ENCODE measurements at places on chromosomes 2 and 18.

DNA sequence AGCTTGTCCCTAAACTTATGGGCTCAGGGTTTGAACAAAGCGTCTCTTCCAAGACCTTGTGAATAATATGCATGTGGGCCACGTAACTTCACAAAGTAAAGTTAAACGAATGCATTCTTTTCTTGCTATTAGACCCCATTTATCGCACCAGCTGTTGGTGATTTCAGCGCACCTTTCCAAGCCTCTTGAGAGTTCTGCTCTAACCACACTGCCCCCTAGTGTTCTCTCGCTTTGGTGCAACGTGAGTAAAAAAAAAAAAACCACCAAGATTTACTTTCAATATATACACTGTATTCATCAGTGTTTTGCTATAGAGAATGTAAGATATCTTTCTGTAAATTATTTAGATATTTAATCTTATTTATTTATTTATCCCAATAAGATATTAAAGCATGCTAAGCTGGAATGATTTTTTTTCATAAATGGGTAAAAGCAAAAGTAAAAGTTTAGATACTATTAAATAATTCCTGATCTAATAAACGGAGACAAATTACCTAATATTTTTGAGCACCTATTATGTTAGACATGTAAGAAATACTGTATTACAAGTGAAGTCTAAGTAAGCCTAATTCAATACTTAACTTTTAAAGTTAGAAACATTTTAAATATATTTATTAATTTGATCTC, 459.5 kb downstream of the DLGAP1 start:
- peak; percentile 20 for DNase-seq

DNA sequence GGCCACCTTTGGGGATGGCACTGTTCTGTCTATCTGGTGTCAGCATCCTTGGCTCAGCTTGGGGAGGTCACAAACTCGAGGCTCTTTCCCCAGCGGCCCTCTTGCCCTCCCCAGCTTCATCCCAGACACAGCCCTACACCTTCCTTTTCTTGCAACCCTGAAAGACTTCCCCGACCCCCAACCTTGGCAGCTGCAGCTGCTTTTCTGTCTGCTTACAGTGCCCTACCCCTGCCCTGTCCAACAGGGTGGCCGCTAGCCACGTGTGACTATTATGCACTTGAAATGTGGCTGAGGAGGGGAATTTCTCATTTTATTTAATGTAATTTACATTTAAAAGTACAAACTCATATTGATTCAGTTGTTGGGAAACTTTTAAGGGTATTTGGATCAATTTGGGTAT, 41.3 kb downstream of the NGEF start:
- DNase-seq, result no peak

DNA sequence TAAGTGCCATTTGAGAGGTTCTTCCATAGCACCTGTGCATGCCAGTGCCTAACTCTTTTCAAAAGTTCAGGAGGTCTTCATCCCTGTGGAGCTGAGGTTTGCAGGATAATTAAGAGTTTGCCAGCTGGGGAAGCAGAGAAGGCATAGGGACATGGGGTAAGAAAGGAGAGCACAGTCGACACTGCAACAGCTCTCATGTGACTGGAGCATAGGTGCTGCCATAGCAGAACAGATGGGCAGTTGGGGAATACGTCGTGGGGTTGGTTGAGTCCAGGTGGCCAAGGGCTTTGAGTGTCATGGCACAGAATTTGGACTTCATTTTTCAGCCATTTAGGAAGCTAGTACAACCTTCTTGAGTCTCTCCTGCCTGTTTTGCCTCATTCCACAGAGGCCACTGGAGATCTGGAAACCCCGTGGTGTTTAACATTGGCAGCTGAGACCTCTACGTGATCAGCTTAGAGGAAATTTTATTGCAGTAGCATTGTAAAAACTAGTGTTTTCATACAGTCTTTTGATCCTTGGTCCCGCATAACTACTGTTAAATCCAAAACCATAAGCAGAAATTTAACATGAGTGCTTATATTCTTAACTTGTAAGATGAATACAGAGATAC, 65.1 kb downstream of the CRIM1 start:
- DNase-seq, result no peak

DNA sequence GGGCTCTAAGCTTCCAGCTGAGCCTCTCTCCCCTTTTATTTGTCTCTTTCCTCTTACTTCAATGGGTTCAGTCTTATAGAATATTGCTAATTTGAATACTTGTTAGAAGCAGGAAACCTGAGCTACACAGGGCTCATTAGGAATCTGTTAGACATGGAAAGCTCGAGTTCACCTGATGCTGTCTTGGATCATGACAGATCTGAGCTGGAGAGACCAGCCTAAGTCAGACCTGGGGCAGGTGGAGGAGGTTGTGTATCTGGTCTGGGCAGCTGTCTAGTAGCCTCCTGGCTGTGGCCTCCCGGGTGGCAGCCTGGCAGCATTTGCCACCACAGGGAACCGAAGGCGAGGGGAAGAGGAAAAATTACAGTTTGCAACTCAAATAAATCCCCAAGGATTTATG, 185.9 kb downstream of the ICOS start:
- no peak for DNase-seq

DNA sequence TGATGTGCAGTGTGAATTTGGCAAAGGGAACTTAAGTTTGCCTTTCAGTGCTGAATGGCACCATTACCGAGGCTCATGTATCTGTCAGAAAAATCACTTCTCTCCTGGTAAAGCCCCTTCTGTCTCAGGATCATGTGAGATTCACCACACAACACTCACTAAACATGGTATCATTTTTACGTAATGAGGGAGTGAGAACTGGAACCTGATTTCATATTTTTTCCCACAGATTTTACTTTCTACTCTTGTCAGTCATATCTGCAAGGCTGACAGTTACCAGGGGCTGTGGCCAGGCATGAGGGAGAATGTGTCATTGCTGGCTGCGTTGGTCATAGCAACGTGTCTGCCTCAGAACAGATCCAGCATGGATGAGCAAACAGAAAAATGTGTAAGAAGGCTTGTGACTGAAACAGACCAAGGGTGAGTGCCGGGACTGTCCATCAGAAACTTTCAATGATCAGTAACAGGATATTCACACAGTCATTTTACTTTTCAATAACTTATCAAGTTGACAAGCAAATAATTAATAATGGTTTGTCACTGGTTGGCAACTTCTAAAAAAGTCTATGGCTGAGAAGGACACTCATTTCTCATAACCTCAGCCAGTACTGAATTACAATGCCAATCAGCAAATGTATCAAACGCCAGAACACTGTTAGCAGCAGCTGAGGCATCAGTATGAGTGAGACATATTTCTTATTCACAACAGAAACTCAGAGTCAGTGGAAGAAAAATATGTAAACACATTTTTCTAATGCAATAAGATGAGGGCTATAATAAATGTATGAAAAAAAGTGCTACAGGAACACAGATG, 100.5 kb downstream of the CDC42EP3 start:
- DNase-seq, result no peak

GRCh38 chr2:72278046-72278445, 130.4 kb upstream of the CYP26B1 start:
- no peak for DNase-seq

DNA sequence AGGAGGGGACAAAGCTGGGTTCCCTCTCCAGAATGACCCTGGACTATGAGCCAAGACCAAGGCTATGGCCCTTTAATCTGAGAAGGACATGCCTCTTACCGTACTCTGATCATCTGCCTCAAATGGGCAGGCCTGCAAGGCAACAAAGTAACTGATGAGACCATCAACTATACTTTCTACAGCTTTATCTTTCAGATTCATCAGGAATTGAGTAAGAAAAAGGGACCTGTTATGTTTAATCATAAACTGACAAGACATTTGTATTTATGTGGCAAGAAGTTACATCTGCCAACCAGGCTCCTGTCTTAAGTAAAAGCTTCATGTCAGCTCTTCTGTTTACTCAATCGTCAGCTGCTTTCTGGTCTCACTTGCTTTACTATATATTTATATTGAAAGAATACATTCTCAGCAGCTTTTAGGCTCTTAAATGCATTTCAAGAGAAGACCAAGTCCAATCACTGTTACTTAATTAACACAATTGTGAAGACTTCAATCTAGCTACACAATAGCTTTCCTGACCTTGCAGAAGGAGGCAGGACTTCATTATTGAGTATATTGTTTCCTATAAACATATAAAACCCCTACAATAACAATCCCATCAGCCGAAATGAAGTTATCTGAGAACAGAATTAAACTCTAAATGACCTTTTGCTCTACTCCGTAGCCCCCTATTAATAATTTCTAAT, 163.8 kb downstream of the ETAA1 start:
- DNase-seq, result no peak

DNA sequence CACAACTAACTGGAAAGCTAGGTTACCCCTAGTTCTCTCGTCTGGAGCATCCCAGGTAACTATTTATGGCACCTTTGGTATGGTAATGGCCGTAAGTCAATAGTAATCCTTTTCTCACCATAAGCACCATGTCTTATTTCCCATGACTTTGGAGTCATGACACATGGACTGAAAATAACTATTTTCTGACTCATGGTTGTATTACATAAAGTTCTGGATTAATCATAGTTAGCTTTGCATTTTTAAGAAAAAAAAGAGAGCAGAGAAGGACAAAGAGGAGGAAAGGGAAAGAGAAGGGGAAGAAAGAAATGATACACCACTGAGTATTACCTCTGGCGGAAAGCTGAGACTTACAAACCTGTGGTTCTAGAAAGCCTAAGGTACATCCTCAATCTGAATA, 99.3 kb downstream of the BIN1 start:
- no peak for DNase-seq

DNA sequence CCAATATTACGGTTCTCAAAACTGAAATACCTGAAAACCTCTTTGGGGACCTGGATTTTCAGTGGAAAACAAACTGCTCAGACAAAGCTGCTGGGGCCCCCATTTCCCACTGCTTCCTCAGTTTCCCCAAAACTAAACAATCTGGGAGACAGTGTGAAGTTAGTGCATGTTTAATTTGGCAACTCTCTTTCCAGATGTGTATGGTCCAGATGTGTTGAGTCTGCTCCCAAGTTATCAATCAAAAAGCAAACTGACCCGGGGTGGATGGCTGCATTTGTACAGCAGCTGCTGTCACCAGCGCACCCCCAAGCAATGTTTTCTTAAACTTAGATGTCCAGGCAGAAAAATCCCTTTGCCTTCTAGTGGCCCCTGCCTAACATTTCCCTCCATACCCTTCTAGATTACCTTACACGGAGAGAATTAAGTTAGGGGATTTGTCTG, 136.9 kb downstream of the COPS8 start:
- DNase-seq, result no peak

GRCh38 chr2:239816576-239817467, 208.3 kb downstream of the NDUFA10 start:
- no peak for DNase-seq

DNA sequence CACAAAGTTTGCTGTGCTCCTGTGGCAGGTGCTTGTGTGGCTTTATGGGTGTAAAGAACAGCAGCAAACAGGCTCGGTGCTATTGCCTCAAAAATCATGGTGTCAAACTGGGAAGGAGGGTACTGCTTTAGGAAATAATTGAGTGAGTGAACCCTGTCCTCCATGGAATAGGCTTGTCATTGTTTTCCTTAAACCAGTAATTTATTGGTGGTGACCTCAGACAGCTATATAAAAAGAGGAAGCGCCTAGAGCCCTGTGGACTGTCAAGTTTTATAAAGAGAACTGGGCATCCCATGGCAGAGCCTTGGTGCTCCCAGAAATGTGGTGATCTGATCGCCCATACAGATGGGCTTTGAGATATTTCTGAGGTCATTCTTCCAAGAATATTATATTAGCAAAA, 4.7 kb upstream of the CXCR4 start:
- DNase-seq, result no peak

DNA sequence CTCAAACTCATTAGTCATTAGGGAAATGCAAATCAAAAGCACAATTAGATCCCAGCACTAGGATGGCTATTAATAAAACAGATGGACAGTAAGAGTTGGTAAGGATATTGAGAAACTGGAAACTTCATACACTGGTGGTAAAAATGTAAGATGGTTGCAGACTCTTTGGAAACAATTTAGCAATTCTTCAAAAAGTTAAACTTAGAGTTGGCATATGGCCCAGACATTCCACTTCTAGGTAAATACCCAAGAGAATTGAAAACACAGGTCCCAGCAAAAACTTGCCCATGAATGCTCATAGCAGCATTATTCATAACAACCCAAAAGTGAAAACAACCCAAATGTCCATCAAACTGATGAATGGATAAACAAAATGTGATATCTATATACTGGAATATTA, 84.9 kb upstream of the ZFP36L2 start:
- DNase-seq, result no peak

DNA sequence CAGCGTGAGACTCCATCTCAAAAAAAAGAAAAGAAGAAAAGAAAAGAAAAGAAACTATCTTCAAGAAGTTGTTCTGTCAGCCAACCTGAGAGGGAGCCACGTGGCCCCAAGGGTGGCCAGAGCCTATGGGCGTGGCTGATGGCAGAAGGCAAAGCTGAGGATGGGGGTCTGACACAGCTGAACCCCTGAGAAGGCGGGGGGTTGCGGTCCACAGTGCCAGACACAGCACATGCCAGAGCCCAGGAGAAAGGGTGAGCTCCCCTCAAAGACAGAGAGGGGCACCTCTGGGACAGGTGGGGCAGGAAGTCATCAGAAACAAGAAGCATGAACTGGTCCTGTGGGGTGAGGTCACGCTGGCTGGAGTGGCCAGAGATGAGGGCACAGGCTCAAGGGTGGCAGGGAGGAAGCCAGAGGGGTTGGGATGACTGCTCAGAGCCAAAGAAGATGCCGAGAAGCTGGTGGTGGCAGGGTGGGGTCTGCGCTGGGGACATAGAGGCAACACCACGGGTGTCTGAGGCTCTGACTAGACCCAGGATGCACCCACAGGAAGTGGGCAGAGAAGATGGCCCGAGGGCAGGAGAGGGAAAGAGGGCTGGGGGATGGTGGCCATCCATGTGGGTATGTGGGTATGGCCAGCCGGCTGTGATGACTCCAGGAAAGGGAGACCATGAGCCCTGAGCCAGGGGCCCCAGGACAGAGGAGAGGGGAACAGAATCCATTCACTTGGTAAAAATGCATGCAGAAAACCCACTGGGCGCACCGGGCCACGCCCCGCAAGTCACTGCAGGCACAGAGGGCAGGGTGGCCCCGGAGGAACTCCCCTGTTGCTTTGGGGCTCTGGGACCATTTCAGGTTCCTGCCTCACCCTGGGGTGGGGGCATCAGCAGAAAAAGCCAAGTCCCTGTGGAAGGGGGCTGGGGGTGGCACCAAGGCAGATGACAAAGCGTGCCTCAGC, 8.4 kb downstream of the KIF1A start:
- no peak for DNase-seq

GRCh38 chr18:24219561-24220317, 80.9 kb downstream of the CABYR start:
- DNase-seq, result no peak

DNA sequence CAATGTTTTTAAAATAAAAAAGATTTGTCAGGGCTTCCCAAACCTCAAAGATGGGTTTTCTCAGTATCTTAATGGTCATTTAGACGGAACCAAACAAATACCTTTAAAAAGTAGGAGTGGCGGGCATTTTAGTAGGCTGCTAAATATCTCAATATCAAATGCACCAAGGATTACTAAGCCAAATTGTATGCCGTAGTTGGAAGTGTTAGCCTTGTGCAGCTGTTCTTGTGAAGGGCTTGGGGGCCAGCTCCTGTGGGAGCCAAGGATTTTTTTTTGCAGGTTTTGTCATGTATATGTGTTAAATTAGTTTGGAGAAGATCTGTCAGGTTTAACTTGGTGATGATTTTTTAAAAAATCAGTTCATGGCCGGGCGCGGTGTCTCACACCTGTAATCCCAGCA, 52.1 kb downstream of the ACTR2 start:
- DNase-seq, result no peak

- DNase-seq, result peak; percentile 6
Observed at GRCh38 chr2:105617631-105618350, 126.9 kb upstream of the NCK2 start.
